Natural killer cell (primary cell): ENCODE measurements at places on chromosomes 7 and 10. TPM values are rescaled to one million over a fixed set of nuclear protein-coding genes. Genes with fewer than 3 reads are reported as not detected.

TRPV5 gene
- total RNA-seq: not detected

C10orf143 gene
- 10.9 TPM for total RNA-seq

CTAGE6 gene
- total RNA-seq: 0.16 TPM

HGF gene
- total RNA-seq: 7.4 TPM

FAM25A gene
- total RNA-seq: not detected

UFSP1 gene
- total RNA-seq: 1.9 TPM

SUN3 gene
- total RNA-seq: 1.3 TPM

GRID2IP gene
- 0.45 TPM for total RNA-seq

ITPRIP gene
- total RNA-seq: 172 TPM
